ENCODE measurements at places on chromosomes 4 and X.

- peak; percentile 58 for DNase-seq
These were observed 130.4 kb upstream of the RADX start for GRCh38 chrX:106481341-106481740.

DNA sequence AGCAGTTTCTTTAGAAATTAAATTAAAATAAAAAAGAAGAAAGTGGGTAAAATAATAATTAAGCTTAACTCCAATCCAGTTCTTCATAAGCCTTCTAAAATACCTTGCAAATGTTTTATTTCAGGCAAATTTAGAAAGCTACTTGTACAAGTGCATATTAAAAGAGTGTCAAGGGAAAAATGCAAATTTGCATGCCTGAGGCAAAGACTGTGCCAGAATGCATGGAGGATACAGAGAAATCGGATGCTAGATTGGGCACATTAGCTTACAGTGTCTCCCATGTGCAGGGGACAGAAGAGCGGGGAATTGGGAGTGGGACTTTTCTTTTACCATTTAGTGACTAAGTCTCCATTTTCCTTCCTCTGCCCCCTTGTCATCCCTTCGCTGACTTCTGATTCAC is 173.0 kb upstream of the NWD2 start:
- DNase-seq = no peak

GRCh38 chr4:166169111-166169510 is 296.1 kb downstream of the TLL1 start:
- peak; percentile 33 for DNase-seq

GRCh38 chrX:109384699-109385098 is 97.2 kb downstream of the GUCY2F start:
- DNase-seq = peak; percentile 37

DNA sequence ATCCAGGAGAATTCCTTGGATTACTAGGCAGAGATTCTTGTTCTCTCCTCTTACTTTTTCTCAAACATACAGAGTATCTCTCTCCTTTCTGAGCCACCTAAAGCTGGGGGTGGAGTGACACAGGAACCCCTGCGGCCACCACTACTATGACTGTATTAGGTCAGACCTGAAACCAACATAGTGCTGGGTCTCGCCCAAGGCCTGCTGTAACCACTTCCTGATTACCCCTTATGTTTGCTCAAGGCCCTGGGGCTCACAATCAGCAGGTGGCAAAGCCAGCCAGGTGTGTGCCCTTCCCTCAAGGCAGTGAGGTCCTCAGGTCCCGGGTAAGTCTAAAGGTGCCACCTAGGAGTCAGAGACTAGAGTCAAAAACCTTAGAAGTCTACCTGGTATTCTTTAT is 166.4 kb downstream of the PARM1 start:
- DNase-seq = no peak

- no peak for DNase-seq
These were observed 54.1 kb downstream of the APBB2 start for GRCh38 chr4:41160012-41160789.

DNA sequence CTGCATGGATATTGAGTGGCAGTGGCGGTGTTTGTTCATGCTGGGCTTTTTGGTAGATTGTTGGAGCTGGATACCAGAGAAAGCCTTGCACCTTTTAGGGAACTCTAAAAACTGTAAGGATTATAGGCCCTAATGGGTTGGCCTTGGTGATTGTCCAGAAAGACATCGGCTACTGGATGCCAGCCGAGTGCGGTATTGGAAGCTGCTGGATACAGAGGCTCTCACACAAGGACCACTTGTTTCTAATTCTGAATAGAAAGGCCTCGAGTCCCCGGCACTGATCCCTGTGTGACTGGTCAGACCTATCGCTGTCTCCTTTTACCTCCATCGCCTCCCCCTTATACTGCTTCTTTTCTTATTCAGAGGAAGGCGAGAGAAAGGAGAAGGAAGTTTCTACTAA is 27.3 kb upstream of the SCOC start:
- DNase-seq = no peak

- no peak for DNase-seq
These were observed 3.7 kb upstream of the PHOX2B start for GRCh38 chr4:41752081-41752836.

GRCh38 chr4:2436301-2436700 is 17.5 kb downstream of the CFAP99 start:
- DNase-seq = peak; percentile 31

GRCh38 chrX:38862100-38862499 is 60.8 kb downstream of the MID1IP1 start:
- no peak for DNase-seq

DNA sequence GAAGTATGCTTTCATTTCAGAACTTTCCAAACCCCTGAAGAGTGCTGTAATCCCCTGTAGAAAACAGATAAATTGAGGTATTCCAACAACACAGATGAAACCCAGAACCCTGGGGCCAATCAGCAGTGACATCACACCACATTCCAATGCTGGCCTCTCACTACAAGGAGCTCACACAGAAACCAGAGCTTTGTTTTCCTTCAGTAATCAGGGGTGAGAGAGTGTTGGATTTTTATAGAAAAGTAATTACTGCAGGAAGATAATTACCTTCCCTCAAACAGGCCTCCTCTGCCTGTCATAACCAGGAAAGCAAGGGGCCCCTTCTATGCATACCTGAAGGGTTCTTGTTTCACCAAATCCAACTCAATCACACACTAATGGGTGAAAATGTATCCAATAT is 246.2 kb downstream of the SCFD2 start:
- DNase-seq = no peak

GRCh38 chr4:126221282-126221681 is 906.5 kb downstream of the FAT4 start:
- DNase-seq = no peak

DNA sequence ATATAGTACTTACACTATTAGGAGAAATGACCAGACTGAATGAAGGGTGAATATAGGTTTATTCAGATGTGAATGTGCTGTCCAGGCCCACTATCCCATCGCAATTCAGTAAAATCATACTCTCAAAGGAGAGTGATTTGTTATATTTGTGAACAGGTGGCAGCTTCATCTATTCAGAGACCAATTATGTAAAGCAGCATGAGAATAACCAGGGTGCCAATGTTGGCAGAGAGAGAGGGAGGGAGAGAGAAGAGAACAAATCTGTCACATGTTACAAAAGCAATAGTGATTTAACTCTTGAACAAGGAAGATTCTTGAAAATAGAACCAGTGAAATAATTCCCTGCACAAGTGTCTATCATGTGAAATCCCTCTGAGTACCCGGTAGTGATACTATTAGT is 38.9 kb upstream of the TLL1 start:
- no peak for DNase-seq

DNA sequence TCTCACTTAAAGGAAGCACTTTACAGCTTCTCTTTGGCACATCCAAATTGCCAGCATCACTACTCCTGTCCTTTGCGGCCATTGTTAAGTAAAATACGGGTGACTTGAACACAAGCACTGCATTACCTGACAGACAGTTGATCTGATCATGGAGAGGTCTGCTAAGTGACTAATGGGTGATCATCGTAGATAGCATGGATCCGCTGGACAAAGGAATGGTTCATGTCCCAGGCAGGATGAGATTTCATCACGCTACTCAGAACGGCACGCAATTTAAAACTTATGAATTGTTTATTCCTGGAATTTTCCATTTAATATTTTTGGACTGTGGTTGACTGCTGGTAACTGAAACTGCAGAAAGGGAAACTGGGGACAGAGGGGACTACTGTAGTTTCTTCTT is 94.1 kb downstream of the NEUROG2 start:
- DNase-seq = no peak

DNA sequence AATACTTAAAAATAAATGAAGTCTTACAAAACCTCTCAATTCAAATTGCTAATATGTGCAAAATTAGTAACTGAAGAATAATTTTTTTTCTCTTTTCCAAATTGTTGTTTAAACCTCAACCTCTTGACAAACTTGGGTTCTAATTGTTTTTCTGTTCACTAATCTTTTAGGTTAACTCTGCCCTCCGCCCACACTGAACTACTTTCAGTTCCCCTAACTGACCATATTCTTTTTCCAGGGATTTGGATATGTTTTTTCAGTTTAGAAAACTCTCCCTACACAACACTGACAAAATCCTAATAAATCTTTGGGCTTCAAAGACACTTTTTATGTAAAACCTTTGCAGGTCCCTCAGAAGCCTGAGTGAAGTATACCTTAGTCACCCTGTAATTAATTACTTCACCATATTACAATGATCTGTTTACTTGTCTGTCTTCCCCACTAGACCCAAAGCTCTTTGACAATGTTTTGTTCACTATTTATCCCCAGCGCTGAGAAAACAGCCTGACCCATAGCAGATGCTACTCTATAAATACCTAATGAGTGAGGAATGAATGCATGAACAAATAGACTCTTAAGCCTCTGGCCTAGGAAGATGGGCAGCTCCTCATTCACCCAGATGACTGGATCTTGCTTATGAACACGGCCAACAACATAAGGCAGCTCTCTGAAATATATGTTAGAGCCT is 134.9 kb downstream of the MAML3 start:
- peak; percentile 22 for DNase-seq

- DNase-seq = no peak
These were observed 56.0 kb downstream of the GLUD2 start for GRCh38 chrX:121103381-121103780.

DNA sequence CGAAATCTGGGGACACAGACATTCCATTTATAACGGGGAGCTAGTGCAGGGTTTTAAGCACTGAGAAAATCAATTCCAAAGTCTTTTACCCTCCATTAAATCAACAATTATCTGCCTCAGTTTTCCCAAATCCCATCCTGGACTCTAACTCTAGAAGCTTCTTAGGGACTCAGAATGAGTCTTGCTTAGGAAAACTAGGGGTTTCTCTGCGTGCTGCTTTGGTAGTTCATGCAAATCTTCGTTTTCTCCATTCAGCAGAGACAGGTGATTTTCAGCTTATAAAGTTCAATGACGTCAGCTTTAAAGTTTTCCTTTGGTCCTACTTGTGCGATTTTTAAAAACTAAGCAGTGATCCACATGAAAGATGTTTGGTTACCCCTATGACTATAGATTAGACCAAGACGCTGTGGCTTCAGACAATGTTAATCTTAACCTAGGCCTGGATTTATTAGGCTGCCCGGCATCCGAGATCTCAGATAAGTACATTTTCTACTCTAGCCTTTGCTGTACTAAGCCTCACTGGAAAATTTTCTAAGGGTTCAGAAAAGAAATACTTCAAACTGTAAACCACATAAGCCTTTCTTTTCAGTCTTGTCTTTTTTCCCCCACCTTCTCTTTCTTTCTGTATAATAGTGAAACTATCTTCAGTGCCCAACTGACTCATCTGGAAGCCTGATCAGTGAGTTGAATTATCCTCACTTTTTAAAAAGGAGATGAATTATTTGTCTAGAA is 121.4 kb upstream of the GATB start:
- DNase-seq = no peak

GRCh38 chr4:57220734-57221133 is 110.5 kb upstream of the IGFBP7 start:
- DNase-seq = no peak

DNA sequence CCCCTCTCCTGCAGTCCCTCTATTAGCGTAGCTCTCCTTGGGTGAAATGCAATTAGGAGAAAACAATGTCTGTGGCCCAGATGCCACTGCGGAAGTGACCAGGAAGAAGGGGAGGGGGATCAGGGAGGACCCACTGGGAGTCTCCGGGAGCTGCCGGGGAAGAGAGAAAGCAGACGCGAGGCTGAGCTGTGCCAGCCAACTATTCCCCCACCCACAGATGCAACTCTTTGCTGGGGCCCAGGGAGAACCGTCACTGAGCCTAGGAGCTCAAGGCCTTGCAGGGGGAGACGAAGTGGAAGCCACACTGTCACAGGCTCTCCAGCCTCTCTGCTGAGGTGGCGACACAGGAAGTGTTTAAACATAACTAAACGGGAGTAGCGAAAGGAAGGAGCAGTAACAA is 149.2 kb downstream of the BCOR start:
- no peak for DNase-seq

DNA sequence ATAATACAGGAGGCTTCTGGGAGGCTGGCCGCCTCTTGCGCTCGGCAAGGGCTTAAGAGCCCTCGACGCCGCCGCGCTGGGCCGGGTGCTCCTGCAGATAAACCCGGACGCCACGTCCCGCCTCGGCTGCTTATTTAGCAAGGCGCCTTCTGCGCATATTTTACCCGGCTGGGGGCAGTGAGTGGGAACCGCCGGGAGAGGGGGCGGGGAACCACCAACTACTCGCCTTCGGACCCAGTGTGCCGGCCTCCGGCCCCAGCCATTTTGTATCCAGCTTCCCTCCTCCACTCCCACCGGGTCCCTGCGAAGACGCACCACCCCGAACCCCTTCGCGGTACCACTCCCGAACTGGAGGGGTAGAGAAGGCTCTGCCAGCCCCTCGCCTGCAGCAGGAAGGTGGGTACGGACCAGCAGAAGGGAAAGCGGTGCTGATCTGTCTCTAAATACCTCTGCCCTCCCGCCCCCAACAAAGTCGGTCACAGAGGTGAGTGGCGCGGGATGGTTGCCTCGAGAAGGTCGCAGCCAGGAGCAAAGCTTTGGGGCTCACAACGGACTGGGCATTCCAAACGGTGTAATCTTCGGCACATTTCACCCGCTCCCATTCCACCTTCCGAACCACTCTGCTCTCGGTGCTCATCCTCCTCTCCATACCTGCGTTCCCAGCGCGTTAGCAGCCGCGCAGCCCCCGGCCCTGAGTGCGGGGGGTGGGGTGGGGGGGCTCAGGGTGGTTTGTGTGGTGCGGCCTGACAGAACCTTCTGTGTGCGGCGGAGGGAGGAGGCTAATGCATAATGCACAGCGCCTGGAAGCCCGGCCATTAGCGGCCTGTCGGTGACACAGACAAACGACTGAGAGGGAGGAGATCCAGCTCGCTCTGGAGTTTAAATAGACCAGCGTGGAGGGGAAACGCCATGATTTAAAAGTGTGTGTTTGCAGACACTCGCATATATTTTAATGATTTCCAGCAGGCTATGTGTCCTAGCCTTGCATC is 4.9 kb upstream of the BCOR start:
- DNase-seq = no peak

DNA sequence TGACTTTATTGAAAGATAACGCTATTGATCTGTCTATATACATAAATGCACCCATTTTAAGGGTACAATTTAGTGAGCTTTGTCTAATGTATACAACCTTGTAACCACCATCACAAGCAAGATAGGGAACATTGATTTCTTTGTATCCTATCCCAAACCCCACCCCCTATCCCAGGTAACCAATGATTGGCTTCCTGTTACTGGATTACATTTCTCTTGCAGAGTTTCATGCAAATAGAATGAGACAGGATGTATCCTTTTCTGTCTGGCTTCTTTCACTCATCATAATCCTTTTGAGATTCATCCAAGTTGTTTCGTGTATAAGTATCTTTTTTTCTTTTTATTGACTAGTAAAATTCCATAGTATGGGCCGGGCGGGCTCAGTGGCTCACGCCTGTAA is 1.6 kb upstream of the GRIPAP1 start:
- DNase-seq = no peak

DNA sequence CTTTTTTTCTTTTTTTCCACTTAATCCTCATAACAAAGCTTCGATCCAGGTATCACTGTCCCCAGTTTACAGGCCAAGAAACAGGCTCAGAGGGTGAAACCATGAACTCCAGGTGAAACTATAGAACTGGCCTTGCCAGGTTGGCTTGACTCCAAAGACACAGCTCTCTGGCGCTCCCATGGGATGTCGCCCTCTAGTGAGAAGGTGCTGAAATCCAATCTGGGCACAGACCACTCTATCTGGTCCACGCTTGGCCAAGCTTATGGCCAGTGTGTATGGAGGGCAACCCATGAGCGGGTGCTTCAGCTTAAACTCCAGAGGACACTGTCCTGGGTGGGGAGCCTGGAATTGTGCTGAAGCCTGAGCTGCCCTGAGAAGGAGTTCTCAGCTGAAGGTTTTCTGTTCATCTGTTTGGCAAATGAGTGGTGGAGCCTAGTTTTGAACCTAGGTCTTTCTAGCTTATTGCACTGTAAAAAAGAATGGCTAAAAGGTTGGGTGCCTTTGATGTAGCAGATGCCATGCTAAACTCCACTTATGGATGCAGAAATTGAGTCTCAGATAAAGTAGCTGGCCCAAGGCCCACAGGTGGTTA is 70.5 kb downstream of the SEL1L3 start:
- peak; percentile 57 for DNase-seq

Data from hematopoietic multipotent progenitor cell treated with erythropoietin and hydrocortisone succinate and interleukin-3 and kit ligand, for 4 days (in vitro differentiated cells).